ENCODE measurements at places on chromosomes 3 and 15.

- no peak for DNase-seq
Observed at GRCh38 chr3:59249698-59250361, 200.0 kb upstream of the CFAP20DC start.

DNA sequence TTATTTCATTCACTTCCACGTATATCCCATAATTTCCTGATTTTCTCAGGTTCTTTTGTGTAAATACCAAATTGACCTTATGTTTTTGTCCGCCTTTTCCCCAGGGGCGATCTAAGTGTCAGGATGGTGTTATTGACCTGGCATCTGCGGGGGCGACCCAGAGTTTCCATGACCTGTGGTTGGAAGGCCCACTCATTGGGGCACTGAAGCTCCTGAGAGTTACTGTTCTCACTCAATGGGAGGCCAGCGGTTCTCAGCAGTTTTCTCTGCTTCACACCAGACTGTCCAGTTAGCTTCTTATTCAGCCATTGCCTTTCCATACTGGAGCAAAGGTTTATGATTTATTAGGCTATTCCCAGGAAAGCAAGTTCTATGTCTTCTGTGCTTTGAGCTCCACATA is 53.3 kb downstream of the B3GALNT1 start:
- no peak for DNase-seq

DNA sequence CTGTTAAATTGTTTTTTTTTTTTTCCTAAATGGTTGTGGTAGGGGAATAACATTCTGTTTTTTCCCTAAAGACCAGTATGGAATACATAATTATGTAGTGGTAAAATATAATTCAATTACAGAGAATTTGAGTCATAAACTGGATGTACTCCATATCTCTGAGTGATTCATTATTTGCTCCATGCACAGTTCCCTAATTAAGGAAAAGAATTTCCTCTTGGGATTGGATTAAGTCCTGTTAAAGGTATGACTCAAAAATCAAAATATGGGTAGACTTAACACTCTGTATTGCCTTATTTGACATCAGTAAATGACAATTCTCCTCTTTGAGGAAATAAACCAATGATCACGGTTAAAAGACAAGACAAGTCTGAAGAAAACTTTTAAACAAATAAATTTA is 78.0 kb upstream of the KCNH8 start:
- DNase-seq = no peak

GRCh38 chr3:194383276-194383940 is 13.9 kb upstream of the LRRC15 start:
- DNase-seq = no peak

- DNase-seq = no peak
Observed at GRCh38 chr15:45573961-45574629, 13.1 kb upstream of the BLOC1S6 start.

- DNase-seq = no peak
Observed at GRCh38 chr3:10417847-10418246, 87.5 kb downstream of the ATP2B2 start.

DNA sequence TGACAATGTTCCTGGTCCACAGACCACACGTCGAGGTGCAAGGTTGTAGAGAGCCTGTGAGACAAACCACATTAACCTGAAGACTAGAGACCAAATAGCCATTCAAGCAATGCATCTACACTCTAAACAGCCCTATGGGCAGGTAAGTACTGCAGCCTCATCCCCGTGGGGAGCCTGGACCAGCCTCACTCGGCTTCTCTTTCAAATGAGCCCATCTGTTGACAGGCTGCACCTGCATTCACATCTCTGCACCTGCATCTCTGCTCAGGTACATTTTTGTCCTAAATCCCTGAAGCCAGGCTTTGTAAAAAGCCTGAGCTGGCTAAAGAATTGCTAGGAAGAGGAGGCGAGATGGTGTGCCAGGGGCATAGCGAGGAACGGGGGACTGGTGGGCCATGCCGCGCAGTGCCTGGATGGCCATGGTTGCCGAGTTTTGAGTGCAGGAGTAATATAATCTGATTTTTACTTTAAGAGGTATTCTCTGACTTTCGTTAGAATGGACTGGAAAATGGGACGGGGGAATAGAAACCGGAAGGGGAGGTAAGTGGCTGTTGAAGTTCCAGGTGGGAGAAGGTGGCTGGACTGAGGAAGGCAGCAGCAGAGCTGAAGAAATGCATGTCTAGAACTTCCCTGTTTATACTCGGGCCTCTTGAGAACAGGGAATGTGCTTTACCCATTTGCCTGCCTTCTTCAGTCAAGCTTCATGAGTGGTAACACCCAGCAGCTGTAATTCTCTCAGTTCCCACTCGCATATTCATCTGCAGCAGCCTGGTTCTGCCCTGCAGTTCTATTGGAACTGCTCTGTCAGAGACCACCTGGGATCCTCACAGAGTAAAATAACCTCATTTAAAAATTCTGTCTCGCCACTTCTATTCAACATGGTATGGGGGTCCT is 226.4 kb downstream of the OPA1 start:
- no peak for DNase-seq

DNA sequence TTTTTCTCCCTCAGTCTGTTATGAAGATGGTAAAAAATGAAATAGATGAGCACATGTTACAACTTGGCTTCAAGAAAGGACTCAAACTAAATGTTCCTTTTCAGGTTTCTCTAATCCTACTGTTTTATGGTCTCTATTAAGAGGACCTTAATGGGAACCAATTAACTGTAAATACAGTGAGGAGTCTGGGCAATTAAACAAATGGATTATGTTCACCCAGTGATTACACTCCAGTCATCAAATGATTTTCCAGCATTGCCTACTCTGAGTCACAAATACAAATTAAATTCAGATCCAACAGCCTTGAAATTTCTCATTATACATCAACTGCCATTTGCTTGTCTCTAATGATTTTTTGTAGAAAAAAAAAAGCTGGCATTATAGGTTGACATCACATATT is 129.2 kb downstream of the NEK10 start:
- DNase-seq = peak; percentile 76

DNA sequence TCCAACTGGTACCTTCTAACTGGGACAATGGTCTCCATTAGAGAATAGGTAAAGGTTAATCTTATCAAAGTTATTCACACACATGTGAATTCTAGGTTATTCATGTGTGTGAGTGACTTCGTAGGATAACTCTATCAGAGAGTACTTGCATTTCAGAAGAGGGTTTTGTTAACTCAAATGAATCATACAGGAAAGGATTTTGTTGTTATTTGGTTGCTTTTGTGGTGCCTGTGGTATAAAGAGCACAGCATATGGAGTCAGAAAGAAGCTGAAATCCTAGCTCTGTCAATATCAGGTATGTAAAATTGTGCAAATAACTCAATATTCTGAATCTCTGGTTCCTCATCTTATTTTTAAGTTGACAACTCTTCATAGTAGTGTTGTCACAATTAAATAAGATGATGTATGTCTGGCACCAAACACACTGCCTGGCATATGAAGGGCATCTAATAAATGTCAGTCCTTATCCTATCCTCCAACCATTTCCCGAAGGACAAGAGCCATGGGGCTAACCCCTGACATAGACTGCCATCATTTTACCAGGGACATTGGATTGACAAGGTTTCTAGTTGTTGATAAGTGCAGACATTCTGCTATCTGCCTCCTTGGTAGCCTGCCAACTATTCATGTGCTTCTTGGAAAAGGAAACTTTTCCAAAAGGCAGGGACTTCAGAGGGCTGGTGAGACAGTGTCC is 48.7 kb upstream of the CMSS1 start:
- DNase-seq = no peak

DNA sequence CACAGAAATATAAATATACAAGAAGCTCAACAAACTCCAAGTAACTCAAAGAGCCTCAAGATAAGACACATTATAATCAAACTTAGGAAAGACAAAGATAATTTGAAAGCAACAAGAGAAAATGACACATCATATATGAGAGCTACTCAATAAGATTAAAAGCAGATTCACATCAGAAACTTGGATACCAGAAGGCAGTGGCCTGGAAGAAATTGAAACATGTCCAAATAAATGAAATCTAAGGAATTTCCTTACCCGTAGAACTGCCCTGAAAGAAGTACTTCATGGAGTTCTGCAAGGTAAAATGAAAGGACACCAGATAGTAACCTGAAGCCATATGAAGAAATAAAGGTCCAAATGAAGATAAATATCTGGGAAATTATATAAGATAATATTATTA is 113.9 kb downstream of the LSAMP start:
- no peak for DNase-seq

DNA sequence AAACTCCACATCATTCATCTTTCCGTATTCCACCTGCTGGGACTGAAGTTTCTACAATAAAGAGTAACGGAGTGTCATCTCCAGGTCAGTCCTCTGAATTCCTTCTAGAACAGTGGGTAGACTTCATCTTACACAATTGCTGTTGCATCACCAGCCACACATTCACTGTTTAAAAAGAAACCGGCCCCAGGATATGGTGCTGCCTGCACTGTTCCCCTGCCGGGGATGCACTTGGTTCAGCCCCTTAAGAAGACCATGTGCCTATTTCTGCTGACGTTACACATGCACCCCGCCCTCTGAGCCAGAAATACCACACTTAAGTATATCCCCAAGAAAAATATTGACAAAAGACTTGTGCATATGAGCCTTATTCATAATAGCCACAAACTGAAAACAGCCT is 233.4 kb downstream of the FEZF2 start:
- no peak for DNase-seq

- DNase-seq = no peak
Observed at GRCh38 chr15:27382361-27383025, 411.5 kb downstream of the GABRG3 start.

All from NCI-H1105 (cell line).